NCI-H1436 (cell line): ENCODE measurements at places on chromosomes 1 and 21.

GRCh38 chr1:37159102-37159501 lies 124.8 kb upstream of the GRIK3 start:
- no peak for DNase-seq

DNA sequence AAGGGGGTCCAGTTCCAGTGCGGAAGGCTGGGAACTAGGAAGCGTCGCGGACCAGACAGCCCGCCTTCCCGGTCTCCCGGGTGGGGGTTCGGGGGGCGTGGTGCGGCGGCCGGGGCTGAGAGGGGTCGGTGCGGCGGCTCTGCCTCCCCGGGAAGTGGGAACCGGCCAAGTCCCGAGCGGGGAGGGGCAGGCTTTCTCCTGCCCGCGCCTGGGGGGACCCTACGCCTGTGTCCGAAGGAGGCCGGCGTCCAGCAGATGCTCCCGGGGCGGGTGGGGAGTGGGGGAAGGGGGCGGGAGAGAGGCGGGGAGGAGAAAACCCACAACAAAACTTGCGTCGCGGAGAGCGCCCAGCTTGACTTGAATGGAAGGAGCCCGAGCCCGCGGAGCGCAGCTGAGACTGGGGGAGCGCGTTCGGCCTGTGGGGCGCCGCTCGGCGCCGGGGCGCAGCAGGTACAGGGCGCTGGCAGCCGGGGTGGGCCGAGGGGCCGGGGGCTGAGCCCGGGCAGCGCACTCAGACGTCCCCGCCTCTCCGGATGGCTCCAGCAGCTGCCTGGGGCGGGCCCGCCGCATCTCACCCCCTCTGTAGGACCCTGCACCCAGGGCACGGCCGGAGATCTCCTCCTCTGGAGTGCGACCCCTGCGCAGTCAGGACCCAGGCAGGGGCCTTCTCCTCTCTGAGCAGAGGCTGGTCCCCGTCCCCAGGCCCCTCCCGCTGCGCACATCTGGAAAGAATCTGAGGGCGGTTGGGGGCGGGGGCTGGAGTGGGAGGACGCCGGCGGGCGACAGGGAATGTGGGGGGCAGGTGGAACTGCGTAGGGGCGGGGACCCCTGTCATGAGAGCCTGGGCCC lies at the start of gene PODN:
PODN (plus strand) TSS at position 355 of the 849 bp plus-strand sequence. CDS start 7,643 bp downstream, outside the sequence.
- no peak for DNase-seq

DNA sequence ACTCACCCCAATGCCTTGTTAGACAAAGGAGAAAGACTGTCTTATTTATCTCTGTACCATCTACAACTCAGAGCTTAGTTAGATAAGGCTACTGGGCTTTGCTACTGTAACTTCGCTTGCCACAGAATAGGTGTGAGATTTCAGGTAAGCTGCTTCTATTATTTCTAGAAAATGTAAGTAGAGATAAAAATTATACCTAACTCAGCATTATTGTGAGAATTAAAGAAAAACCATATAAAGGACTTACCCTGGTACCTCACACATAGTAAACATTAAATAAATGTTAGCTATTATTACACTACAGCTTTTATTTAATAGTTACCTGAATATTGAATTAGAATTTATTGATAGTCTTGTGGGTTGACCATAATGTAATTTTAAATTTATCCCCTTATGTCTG lies 36.5 kb upstream of the EPHX4 start:
- no peak for DNase-seq

DNA sequence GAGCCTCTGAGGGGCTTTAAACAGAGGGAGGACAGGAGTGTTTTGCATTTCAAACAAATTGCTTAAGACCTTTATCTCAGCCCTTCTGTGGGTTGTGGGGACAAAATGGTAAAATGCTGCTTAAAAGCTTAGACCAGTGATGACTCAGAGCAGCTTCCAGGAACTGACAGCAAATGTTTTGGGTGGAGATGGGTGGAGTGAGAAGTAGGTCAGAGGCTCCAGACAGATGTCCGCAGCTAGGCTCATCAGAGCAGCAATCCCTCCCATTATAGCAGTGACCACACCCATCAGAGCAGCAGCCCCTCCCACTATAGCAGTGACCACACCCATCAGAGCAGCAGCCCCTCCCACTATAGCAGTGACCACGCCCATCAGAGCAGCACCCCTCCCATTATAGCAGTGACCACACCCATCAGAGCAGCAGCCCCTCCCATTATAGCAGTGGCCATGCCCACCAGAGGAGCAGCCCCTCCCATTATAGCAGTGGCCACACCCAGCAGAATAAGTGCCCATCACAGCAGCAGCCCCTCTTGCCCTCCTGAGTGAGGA lies 532.2 kb downstream of the MATN1 start:
- DNase-seq, result no peak
